ENCODE measurements at places on chromosomes 2 and 18.

- DNase-seq: no peak
Measured at GRCh38 chr18:77049938-77050337, 82.6 kb downstream of the MBP start.

DNA sequence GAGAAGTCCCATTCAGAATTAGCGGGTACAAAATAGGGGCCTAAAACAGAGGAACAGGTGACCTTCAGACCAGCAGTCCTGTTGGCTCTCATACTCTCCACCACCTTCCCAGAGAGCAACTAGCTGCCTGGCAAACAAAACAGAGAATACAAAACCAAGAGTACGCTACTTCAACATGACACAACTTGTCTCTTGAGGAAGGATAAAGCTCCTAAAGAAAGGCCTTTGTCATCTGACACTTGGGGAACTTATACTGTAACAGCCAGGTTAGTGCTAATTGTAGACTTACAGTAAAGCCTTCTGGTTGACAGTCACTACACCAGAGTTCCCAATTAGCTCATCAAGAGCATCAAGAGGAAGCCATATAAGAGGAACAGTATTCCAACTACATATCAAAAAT, 282.1 kb upstream of the NT5C1B start:
- no peak for DNase-seq

DNA sequence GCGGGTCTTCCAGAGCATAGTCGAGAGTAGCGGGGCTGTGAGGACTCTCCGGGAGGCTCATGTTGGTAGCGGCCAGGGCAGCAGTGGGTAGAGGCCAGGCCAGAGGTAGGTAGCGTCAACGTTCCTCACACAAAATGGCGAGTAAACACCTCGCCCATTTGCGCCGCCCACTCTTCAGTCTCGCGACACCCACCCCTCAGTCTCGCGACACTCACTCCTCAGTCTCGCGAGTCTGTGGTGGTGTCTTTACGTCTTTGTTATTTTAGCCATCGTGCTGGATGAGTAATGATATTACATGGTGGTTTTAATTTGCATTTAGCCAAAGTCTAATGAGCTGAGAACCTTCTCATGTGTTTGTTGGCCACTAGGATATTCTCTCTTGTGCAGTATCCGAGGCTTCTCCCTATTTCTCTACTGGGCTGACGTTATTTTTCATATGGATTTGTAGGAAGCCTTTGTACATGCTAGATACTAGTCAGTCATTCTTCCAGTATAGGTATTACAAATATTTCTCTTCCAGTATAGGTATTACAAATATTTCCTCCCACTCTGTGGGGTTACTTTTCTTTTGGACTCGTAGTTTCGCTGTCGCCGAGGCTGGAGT, at the start of gene TSPYL6:
TSPYL6 (minus strand) TSS at position 139 of the 604 bp plus-strand sequence; CDS start at position 61, 78 bp downstream.
- DNase-seq: no peak

DNA sequence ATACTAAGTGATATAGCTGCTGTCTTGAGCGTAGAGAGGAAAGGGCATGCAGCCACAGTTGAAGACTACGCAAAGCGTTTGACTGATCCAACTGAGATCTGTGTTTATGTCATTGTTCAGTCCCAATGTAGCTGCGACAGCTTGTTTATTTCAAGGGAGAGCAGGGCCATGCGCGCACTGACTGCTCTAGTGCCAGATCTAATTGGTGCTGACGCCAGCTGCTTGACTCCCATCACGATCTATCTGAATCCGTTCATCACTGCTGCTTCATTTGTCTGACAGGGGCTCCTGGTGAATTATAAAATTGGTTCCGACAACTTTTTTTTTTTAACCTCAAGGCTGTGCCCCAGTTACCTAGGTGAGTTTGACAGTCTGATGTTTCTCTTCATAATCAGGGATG, 75.7 kb downstream of the CHST9 start:
- DNase-seq: peak; percentile 90

GRCh38 chr2:172710584-172711047, 25.0 kb upstream of the RAPGEF4 start:
- peak; percentile 44 for DNase-seq

- no peak for DNase-seq
Measured at GRCh38 chr2:22855081-22855480, 529.9 kb upstream of the KLHL29 start.
